Thymus (tissue), 14 donors: ENCODE measurements at places on chromosomes 7 and 10. TPM values are rescaled to one million over a fixed set of nuclear protein-coding genes. Genes with fewer than 3 reads are reported as not detected.

GRCh38 chr7:48085942-48086341 lies 3.1 kb upstream of the UPP1 start:
- H3K27me3 ChIP-seq, result peaks cover 34% of the 10 kb centered on the region
- H3K4me3 ChIP-seq, result no peak overlapping the region
- DNase-seq, result no peak

DNA sequence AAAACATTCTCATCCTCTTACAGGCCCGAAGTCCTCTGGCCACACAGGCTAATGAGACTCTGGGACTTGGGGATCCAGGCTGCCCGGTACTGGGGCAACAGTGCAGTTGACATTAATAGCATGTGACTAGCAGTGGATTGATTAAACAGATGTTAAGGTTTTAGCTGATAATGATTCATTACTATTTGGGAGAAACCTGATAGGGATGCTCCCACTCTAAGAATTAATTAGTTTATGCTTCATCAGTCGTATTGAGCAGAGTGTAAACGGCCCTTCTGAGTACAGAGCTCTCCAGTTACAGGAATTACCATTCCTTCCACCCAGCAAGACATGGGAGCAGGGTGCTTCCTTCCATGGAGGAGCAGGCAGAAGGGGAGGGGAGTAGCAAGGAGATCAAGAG lies 82.7 kb downstream of the RPS24 start:
- no peak overlapping the region for H3K4me3 ChIP-seq
- no peaks in the 10 kb centered on the region for H3K4me1 ChIP-seq
- DNase-seq, result no peak
- H3K27me3 ChIP-seq, result no peaks in the 10 kb centered on the region
- no peaks in the 10 kb centered on the region for H3K36me3 ChIP-seq

DNA sequence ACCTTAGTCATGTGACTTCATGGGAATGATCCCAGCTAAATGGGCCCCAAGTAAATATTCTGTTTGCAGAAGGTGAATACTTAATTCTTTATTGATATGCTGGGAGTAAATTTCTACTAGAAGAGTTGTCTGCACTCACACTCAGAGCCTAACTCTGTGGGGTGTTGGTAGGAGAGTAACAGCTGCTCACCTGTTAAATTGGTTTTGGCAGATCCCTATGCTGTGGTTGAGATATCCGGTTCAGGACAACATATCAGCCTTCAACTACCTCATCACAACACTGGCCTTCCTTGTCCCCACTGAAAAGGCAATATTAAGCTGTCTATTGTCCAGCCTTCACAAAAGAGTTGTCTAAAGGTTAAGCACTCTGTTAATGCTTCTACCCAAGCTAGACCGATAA lies 738.3 kb downstream of the INHBA start:
- no peaks in the 10 kb centered on the region for H3K4me1 ChIP-seq
- no peak overlapping the region for H3K4me3 ChIP-seq
- H3K36me3 ChIP-seq, result no peaks in the 10 kb centered on the region
- H3K27me3 ChIP-seq, result no peaks in the 10 kb centered on the region

DNA sequence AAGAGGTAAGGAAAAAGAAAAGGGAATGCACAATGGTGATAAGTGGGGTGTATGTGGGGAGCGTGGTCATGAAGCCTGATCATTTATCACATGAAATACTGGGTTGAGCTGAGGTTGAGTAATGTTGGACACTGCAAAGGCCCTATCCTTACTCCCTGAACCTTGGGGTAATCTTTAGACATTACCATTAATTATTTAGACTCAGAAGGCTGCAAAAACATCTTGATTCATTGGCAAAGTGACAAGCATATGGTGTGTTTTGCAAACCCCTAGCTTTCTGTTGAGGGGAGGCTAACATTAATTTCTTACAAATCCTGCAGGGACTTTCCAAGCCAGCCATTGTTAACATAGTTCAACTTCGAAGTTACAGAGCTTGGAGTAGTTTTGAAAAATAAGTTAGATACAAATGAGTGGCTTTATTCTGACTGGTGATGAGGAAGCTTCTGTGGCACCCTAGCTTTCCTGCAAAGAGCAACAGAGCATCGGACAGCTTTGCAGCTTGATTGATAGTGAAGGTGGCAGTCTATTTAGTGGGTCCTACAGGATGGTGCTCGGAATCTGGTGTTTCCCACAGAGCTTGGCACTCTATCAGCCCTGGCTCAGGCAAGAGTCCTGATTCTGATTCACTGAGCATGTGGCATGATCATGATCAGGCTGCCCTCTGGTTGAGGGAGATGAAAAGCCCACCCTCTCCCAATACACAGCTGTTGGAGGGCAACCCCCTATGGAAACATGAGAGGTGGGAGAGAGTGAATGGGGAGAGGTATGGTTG lies 153.7 kb upstream of the NPVF start:
- H3K27me3 ChIP-seq, result no peaks in the 10 kb centered on the region
- peak overlapping the region; percentile 51 for H3K27ac ChIP-seq
- no peak overlapping the region for H3K4me3 ChIP-seq
- DNase-seq, result no peak

DNA sequence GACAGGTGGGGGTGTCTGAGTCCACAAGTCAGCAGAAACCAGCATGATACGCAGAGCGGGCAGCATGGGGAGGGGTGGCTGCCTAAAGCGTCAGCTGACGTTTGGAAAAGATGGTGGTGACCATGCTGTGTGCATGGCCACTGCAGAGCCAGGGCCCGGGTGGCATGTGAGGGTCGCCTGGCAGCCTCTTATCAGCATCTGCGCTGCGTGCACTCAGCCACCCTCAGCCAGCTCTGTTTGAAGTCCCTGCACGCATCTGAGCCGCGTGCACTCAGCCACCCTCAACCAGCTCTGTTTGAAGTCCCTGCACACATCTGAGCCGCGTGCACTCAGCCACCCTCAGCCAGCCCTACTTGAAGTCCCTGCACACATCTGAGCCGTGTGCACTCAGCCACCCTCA lies 61.5 kb downstream of the WDR37 start:
- no peaks in the 10 kb centered on the region for H3K4me1 ChIP-seq
- no peaks in the 10 kb centered on the region for H3K27me3 ChIP-seq
- no peak overlapping the region for H3K4me3 ChIP-seq
- peaks cover 63% of the 10 kb centered on the region for H3K36me3 ChIP-seq
- H3K27ac ChIP-seq, result peak overlapping the region; percentile 21

DNA sequence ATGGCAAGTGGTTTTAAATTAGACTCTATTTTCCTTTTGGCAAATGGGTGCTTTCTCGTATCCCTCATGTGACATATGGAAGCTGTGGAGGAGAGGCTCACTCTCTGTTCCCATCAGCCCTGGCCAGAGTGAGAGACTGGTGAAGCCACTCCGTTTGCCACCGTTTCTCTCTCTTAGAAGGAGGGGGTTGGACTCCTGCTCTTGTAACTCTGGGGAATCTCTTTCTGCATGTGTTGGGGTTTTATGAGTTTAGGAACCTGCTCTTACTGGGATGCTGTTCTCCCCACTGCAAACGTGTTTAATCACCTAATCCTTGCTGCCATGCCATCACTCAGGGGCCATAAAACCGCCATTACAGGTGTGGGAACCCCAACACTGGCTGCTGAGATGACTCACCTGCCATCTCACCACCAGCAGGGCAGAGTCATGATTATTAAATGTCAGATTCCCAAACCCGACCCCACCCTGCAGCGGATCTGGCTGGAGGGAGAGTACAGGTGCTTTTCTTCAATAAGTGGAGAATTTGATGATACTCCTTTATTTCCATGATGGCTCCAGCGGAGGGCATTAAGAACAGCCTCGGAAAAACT lies 103.2 kb downstream of the ADCY1 start:
- no peaks in the 10 kb centered on the region for H3K36me3 ChIP-seq
- no peak overlapping the region for H3K4me3 ChIP-seq
- no peaks in the 10 kb centered on the region for H3K27me3 ChIP-seq
- no peak overlapping the region for H3K27ac ChIP-seq

DNA sequence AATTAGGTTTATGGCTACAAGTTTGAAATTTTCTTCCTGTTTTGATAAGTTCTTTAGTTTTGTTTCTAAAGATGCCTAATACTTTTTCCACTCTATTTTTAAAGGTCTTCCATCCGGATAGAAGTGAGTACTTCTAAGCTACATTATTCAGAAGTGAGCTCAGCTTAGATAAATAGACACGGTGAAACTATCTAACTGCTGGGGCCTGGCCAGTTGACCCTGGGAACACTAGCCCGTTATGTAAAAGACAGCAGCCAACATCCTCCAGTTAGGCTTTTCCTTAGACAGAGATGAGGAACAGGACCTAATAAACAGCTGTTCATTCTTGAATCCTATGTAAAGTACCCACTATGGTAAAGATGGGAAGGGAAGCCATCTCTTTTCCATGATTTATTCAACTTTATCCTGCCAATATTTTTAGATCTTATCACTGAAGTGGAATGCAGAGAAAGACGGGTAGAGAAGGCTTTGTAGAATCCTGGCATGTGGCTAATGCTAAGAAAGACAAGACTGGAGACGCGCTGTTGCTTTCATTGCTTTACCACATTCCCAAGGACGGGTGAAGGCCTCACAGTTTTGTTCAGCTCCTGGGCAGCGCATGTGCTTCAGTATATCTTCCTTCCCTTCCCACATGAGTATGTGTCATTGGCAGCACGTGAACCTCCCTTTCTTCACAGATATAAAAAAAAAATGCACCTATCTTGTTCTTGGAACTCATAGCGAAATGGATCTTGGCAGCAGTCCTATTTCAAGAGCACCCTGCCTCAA lies 340.0 kb upstream of the MEOX2 start:
- DNase-seq, result no peak
- no peak overlapping the region for H3K27ac ChIP-seq
- H3K36me3 ChIP-seq, result no peaks in the 10 kb centered on the region
- no peaks in the 10 kb centered on the region for H3K27me3 ChIP-seq

- H3K4me1 ChIP-seq, result no peaks in the 10 kb centered on the region
- no peak for DNase-seq
- H3K27me3 ChIP-seq, result peaks cover 9% of the 10 kb centered on the region
- peak overlapping the region; percentile 9 for H3K4me3 ChIP-seq
- H3K36me3 ChIP-seq, result no peaks in the 10 kb centered on the region
These were observed 2.8 kb downstream of the GIMAP8 start for GRCh38 chr7:150453181-150453580.

DNA sequence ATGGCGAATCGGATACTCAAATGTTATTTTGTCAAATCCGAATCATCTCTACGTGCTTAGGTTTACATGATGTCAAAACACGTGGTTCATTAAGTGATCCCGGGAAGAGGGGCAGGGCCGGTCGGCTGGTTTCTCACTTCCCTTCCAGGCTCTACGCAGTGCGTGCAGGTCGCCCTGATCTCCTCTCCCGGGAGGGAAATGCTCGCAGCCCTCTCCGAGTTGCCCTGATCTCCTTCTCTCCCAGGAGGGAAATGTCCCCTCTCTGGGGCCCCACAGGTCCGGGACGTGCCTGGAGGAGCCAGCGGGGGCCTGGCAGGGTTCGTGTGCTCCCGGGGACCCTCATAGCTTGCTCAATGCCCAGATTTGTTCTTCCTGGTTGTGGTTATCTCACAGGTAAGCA lies 202.7 kb downstream of the DNAJB6 start:
- H3K27me3 ChIP-seq, result no peaks in the 10 kb centered on the region
- no peaks in the 10 kb centered on the region for H3K36me3 ChIP-seq
- no peak overlapping the region for H3K4me3 ChIP-seq
- no peaks in the 10 kb centered on the region for H3K4me1 ChIP-seq
- DNase-seq, result no peak

DNA sequence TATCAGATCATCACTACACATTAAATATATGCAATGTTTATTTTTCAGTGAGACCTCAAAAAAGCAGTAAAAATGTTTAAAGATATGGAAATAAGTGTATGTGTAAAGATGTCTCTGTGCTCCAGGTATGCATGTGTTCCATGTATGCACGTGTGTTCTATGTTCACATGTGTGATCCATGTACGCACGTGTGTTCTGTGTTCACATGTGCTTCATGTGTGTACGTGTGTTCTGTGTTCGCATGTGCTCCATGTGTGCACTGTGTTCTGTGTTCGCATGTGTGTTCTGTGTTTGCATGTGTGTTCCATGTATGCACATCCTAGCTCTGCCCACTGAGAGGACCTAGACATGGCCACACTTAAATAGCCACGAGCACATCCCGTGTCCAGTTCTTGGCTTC lies 15.6 kb upstream of the PDIA4 start:
- H3K27me3 ChIP-seq, result no peaks in the 10 kb centered on the region
- no peaks in the 10 kb centered on the region for H3K4me1 ChIP-seq
- DNase-seq, result no peak
- H3K36me3 ChIP-seq, result no peaks in the 10 kb centered on the region

GRCh38 chr10:119006451-119007210 lies 22.9 kb upstream of the NANOS1 start:
- no peak overlapping the region for H3K27ac ChIP-seq
- H3K4me3 ChIP-seq, result no peak overlapping the region
- H3K36me3 ChIP-seq, result no peaks in the 10 kb centered on the region
- H3K27me3 ChIP-seq, result peaks cover 4% of the 10 kb centered on the region
- no peak for DNase-seq

DNA sequence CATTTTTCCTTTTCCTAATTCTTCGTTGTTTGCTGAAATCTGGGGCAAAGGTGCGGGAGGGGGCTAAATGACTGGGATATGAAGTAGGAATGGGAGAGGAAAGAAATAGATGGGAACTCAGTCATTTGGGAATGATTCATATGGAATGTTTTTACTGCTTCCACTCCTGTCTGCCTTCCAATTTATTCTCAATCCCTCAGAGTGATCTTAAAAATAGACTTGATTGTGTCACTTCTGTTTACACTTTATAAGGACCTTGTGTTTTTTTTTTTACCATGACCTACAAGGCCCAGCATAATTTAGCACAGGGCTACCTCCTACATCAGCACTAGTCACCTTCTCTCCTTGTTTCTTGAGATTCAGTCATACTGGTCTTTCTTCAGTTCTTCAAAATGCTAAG lies 97.9 kb downstream of the PTEN start:
- no peaks in the 10 kb centered on the region for H3K27me3 ChIP-seq
- H3K4me1 ChIP-seq, result no peaks in the 10 kb centered on the region
- H3K4me3 ChIP-seq, result no peak overlapping the region
- no peak overlapping the region for H3K27ac ChIP-seq

GRCh38 chr7:101998029-101998905 lies 180.8 kb downstream of the CUX1 start:
- no peak for DNase-seq
- H3K36me3 ChIP-seq, result no peaks in the 10 kb centered on the region
- H3K4me1 ChIP-seq, result peaks cover 51% of the 10 kb centered on the region
- no peaks in the 10 kb centered on the region for H3K27me3 ChIP-seq
- no peak overlapping the region for H3K4me3 ChIP-seq

DNA sequence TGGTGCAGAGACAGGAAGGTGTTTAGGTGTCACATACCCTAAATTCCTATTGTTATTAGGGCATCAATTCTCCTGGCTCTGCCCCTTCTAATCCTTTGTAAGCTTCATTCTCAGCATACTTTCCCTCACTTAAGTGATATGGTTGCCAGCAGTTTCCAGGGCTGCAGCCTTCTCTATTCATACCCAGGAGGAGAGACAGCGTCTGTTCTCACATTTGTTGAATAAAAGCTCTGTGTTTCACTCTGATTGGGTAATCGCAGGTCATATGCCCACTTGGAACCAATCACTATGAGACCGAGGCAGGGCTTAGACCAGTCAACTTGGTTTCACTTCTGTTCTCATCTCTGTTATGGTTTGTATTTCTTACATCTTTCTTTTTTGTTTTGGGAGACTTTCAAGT lies 109.6 kb upstream of the MTPN start:
- no peak overlapping the region for H3K27ac ChIP-seq
- no peak for DNase-seq
- H3K27me3 ChIP-seq, result no peaks in the 10 kb centered on the region

Gene ADARB2
- 2.5 TPM for total RNA-seq

Gene NEUROD6
- total RNA-seq, result not detected

Gene ANKRD1
- 2.0 TPM for total RNA-seq

Gene C10orf90
- total RNA-seq, result 0.38 TPM
